Left renal pelvis (tissue), 4 donors: ENCODE measurements at places on chromosomes 4 and X. TPM values are rescaled to one million over a fixed set of nuclear protein-coding genes. Genes with fewer than 3 reads are reported as not detected.

RAB9B gene
- 3.1 TPM for polyA plus RNA-seq

PABPC1L2A gene
- 0.06 TPM for polyA plus RNA-seq

GAGE12F gene
- not detected for polyA plus RNA-seq

HPGDS gene
- 15.9 TPM for polyA plus RNA-seq

AFF2 gene
- polyA plus RNA-seq, result 5.9 TPM

GYPE gene
- 4.4 TPM for polyA plus RNA-seq

CCDC110 gene
- polyA plus RNA-seq, result 1.5 TPM

MAGEB1 gene
- polyA plus RNA-seq, result not detected

ASB5 gene
- polyA plus RNA-seq, result 0.47 TPM

GAGE12H gene
- not detected for polyA plus RNA-seq

CLDN34 gene
- polyA plus RNA-seq, result not detected

CUL4B gene
- 72.4 TPM for polyA plus RNA-seq

DNA sequence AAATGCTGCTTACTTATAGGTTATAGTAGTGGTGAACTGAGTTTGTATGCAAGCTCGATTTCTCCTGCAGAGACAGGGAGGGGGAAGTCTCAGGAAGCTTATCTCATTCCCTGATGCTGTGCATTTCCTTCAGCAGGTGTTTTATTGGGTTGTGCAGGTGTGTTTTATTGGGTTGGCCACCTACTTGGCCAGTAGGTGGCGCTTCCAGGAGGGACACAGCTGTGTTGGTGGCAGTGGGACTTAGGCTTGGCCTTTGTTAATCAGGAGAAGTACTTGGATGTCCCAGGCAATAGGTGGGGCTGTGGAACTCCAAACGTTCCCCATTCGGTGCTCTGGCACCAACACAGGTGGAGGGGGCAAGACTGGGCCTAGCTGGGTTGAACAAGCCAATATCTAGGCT is 196.0 kb upstream of the DCAF8L1 start:
- no peak for DNase-seq

DNA sequence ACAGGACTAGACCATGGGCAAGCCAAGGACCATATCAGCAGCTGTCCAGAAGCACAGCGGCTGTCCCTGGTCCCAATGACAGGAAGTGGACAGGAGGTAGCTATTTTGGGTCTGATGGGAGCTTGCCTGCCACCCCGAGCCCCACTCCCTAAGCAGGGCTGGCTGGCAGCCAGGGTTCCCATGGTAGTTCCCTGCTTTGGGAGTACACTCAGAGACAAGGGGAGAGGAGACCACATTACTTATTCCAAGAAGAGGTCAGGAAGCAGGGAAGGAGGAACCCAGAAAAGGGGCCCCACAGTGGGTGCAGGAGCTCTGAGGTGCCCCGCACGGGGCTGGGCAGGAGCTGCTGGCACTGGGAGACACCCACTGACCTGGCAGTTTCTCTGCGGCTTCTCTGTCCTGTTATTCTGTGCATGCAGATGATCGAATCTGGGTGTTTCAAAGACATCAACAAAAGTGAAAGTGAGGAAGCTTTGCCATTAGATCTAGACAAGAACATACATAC is 36.3 kb downstream of the HTT-AS start:
- DNase-seq, result no peak

DNA sequence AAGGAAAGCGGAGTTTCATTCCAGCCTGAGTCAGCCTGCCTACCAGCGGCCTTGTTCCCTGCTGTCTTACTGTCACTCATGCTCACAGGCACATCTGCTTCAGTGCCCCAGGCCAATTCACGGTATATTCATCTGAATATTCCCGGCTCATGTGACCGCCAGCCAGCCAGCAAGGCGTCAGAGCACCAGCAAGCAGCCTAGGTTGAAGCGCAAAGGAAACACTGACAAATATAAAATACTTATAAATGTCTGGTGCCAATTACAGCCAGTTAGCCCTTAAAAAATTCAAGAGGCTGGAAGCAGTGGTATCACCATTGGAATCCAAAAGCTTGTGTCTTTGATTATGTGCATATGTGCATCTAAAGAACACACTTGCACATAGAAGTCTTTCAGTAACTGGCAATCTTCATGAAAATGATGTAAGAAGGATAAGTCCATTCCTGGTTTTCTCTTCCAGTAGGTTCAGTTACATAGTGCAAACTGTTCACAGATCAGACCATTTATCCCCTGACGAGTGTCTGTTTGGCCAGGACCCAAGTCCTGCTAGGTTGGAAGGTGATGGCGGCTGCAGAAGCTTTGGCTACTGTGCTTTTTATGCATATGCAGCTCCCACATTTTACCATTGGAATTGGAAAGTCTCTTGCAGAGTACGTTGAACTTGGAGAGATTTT is 61.3 kb downstream of the LUZP4 start:
- no peak for DNase-seq

DNA sequence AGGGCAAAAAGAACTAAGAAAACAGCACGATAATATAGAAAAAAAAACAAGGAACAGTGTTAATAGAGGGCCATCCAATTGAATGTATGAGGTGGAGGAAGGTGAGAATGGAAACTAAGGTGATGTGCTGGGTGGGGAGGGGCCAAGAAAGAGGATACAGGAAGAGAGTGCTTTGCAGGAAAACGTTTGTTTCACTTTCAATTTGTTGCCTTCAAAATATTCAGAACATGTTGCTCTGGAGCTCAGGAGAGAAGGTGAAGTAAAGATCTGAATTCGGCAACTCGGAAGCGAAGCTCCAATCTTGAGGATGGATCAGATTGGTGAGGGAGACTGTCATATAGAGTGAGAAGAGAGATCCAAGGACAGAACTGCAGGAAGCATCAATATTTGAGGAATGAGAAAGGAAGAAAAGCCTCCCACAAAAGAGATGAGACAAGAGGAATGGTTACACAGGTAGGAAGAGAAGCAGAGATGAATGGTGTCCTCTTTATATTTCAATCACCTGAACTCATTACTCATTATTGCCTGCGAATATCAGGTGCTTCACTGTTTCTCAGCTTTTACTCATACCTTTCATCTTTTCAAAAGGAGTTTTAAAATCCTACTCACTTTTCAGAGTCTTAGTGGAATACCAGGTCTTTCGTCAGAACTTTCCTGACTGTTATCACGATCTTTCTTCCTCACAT is 14.7 kb upstream of the SEC24D start:
- DNase-seq, result no peak

GRCh38 chr4:15725608-15726007 is 22.7 kb downstream of the BST1 start:
- no peak for DNase-seq

DNA sequence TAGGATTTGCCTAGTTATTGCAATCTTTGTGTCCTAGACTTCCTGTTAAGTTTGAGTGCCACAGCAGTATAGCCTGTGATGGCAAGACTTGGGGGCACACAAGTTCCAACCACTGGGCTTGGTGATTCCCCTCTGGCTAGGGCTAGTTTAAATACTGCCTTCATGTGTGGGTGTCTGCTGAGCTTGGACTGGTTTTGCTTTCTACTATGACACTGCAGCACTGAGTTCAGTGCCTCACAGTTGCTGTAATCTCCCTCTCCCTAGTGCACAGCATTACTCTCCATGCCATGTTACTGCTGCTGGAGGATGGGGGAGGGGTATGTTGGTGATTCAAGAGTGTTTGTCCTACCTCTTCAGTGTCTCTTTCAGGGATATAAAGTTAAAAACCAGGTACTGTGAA is 379.6 kb downstream of the IL15 start:
- DNase-seq, result no peak

DNA sequence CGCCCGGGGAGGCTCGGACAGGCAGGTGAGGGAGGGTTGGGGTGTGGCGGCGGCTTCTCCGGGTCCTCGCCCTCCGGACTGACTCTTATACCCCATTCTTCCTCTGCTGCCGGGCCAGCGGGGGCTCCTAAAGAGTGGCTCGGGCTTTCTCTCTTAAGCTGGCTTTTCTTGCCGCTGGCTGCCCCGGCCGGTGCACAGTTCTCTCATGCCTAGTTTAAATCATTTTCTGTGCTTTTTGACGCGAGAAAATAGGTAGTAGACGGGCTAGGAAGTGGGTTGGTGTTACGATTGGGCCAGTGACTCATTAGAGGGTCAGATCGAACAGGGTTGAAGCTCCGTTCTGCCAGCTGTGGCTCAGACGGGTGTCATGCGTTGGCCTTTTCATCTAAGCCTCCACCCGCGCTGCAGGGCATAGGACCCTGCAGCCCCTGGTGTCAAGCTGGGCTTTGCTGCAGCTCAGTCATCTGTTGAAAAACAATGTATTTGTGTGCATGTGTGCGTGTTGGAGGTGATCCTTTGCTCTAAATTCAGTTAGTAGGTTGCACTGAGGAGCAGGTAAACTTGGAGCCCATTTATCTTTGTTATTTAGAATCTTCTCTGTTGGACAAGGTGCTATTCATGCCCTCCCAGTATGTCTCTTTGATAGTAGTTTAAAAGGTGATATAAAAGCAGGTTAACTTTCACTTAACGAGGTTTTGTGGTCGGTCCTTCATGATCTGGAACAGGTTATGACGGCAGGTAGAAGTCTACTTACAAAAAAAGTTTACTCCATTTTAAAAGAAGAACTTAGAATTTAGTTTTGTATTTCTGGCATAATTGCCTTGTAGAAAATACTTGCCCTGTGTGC is 802 bp downstream of the BMP2K start:
- no peak for DNase-seq

DNA sequence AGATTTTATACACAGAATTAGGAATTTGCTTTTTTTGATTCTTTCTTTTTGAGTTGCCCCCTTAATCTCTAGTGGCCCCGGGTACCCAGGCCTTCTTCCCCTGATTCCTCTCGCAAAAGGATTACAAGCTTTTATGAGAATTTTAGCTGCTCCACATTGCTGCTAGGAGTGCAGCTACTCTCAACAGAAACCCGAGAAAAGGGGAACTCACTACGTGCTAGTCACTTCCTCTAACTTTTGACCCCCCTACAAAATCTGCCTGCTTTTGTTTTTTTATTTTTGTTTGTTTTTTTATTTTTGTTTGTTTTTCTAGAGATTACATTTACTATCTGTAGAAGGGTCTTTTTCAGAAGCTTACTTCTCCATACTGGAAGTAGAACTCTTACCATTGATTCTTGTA is 64.1 kb downstream of the ZNF81 start:
- no peak for DNase-seq

GRCh38 chr4:161799710-161800109 is 364.1 kb downstream of the FSTL5 start:
- DNase-seq, result no peak

DNA sequence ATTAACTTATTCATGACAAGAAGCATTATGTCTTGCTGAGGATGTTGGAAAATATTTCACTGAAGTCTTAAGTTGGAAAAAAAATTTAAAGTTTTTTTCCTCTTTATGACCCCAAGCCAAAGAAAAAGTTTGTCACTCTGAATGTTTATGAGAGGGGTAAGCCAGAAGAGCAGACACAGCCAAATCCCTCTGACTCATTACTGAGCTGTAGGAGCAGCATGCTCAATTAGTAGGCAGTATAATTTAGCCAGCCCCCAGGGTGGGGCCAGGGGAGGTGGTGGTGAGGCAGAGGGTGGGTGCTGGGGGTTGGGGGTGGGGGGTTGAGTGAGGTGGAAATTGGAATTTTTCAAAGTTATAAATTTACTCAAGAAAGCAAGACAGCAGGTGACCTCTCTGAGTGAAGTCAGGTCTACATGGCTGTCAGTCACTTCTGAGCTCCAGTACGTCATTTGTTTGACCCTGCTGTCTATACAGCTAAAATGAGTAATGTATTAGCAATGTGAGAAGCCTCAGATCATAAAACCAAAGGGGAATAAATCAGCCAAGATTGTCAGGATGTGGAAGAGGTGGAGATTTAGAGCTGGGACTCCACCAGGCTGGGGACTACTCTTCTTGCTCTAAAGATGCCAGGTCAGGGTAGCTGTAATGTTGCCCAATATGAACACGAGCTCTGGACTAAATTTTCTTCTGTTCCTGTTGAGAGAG is 98.8 kb upstream of the NDP start:
- no peak for DNase-seq

GRCh38 chr4:169774466-169775445 is 17.0 kb upstream of the HPF1 start:
- DNase-seq, result no peak

- DNase-seq, result no peak
Measured at GRCh38 chr4:52635560-52635959, 23.5 kb downstream of the USP46 start.

GRCh38 chrX:47706575-47706974 is 47.6 kb upstream of the UXT start:
- DNase-seq, result no peak

DNA sequence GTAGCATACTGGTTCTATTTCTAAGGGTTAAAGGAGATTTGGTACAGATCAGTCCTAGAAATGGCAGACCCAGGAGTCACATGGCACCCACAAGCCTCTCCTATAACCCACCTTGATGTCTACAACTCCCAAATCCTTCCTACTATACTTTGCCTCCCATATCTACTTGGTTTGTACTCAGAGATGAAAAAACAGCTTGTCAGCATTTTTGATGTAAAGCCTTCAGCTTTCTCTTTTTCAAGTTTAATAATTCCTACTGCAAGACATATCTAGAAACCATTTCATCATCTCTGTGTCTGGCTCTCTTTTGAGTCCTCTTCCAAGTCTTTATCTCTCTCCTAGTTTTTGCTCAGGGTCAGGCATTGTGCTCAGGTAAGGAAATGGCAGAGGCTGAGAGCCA is 82.9 kb downstream of the NYX start:
- no peak for DNase-seq

DNA sequence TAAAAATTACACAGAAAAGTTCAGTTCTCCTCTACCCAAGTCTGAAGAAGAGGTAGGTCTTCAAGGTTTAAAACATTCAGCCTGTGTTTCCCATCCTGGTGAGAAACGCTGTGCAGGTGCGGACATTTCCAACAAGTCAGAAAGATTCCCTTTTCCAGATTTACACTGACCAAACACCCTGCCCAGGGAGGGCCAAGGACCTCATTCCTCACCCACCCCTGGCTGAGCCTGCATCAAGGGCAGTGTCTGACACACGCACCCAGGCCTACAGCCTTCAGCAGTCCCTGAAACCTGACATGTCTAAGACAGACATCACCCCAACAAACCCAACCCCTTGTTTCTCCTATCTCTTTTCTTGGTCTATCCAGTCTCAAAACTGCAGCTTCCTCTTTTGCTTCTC is 105.9 kb downstream of the APBB2 start:
- no peak for DNase-seq

DNA sequence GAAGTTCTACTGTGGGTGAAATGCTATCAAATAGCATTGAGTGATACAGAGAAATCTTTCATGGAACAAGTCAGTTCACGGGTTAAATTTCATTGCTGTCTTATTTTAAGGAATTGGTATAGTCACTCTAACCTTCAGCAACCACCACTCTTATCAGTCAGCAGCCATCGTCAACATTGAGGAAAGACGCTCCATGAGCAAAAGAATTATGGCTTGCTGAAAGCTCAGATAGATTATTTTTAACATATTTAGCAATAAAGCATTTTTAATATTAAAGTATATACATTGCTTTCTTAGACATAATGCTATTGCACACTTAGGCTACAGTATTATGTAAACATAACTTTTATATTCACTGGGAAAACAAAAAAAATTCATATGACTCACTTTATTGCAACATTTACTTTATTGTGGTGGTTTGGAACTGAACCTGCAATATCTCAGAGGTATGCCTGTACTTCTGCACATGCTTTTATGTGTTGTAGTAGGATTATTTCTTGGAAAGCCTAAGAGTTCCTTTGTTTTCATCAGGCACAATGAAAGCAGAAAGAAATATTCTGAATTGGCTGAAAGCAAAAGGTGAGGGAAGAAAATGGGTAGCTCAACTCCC is 586.7 kb downstream of the GBA3 start:
- no peak for DNase-seq
